Suppressor macrophage treated with lipopolysaccharide for 1 hour (primary cell): ENCODE measurements at places on chromosomes 11 and 22.

DNA sequence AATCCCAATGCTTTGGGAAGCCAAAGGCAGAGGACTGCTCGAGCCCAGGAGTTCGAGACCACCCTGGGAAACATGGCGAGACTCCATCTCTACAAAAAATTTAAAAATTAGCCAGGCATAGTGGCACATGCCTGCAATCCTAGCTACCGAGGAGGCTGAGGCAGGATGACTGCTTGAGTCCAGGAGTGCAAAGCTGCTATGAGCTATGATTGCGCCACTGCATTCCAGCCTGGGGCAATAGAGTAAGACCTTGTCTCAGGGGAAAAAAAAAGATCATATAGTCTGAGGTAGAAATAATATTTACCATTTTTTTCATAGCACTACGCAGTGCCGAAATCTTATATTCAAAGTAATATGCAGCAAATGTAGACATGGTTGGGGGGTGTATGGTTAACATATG, 47.8 kb downstream of the MRTFA start:
- no peak for DNase-seq

GRCh38 chr11:28822576-28822975, 714.4 kb downstream of the METTL15 start:
- no peak for DNase-seq

GRCh38 chr11:35088676-35089075, 50.3 kb upstream of the CD44 start:
- DNase-seq, result no peak

DNA sequence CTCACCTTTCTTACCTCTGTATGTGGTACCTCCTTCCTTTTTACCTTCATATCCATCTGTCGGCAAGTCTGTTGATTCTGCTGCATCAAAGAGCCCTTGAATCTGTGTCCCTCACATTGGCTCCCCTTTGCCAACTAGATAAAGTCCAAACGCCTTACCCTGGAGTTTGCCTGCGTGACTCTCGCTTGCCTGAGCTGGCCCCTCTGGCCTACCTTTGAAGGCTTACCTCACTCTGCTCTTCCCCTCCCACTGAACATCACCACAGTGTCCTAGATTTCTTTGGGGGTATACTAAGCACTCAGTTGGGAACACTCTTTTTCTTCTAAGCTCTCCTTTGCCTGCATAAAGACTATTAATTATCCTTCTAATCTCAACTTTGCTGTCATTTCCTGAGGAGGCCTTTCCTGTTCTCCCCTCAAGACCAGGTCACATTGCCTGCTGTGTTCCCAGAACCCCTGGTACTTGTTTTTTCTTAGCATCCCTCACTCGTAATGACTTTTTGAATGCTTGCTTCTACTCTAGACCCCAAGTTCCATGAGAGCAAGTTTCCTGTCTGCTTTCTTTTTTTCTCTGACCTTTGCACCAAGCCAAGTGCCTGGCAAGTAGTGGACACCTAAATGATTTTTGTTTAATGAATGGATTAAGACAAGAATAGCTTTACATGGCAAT, 67.8 kb upstream of the ADORA2A start:
- DNase-seq, result no peak

- DNase-seq, result no peak
Observed at GRCh38 chr11:34111722-34112270, 6.4 kb downstream of the NAT10 start.

DNA sequence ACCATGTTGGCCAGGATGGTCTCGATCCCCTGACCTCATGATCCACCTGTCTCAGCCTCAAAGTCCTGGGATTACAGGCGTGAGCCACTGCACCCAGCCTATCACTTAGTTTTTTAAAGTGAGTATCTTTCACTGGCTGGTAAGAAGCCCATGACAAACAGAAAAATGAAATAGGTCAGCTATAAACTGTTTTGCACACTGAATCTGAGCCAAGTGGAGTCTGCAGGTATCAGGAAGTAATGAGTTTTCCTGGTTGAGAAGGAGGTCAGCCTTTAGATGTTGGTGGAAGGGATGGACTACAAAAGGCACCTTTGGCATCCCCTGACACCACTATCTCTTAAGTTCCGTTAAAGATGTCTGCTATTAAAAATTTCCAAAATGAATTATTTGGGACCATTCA, 345.1 kb downstream of the AASDHPPT start:
- DNase-seq, result no peak

DNA sequence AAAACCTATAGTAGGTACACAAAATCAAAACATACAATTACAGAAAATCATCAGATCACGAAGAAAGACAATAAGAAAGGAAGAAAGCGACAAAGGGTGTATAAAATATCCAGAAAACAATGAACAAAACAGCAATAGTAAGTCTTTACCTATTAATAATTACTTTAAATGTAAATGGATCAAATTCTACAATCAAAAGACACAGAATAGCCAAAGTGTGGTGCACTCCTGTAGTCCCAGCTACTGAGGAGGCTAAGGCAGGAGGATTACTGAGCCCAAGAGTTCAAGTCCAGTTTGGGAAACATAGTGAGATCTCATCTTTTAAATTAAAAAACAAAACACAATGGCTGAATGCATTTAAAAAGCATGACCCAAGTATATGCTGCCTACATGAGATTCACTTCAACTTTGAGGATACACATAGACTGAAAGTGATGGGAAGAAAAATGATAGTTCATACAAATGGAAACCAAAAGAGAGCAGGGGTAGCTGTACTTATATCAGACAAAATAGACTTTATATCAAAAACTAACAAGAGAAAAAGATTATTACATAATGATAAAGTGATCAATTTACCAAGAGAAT, 40.6 kb downstream of the ASCL2 start:
- DNase-seq, result no peak
